Breast epithelium (tissue), 4 donors: ENCODE measurements at places on chromosomes 2 and 18. TPM values are rescaled to one million over a fixed set of nuclear protein-coding genes. Genes with fewer than 3 reads are reported as not detected.
A peak's percentile ranks its signal among the peaks of the same experiment; 100 is the strongest.

GRCh38 chr2:121235542-121235941 is 49.5 kb downstream of the TFCP2L1 start:
- H3K4me3 ChIP-seq: no peak overlapping the region
- no peaks in the 10 kb centered on the region for H3K36me3 ChIP-seq
- H3K27ac ChIP-seq: no peak overlapping the region
- no peaks in the 10 kb centered on the region for H3K4me1 ChIP-seq
- H3K27me3 ChIP-seq: no peaks in the 10 kb centered on the region

Gene GPAT2
- total RNA-seq: 11.7 TPM

GRCh38 chr2:24972315-24972961 is 683 bp upstream of the DNAJC27 start:
- no peaks in the 10 kb centered on the region for H3K4me1 ChIP-seq
- no peaks in the 10 kb centered on the region for H3K27me3 ChIP-seq
- H3K36me3 ChIP-seq: no peaks in the 10 kb centered on the region
- H3K4me3 ChIP-seq: peak overlapping the region; percentile 78
- no peak for DNase-seq

Gene CAVIN2
- total RNA-seq: 71.4 TPM

Gene WNT6
- 3.3 TPM for total RNA-seq

GRCh38 chr18:34038086-34038485 is 186.6 kb downstream of the NOL4 start:
- H3K36me3 ChIP-seq: no peaks in the 10 kb centered on the region
- DNase-seq: no peak
- H3K4me3 ChIP-seq: no peak overlapping the region
- no peaks in the 10 kb centered on the region for H3K27me3 ChIP-seq
- H3K27ac ChIP-seq: no peak overlapping the region

DNA sequence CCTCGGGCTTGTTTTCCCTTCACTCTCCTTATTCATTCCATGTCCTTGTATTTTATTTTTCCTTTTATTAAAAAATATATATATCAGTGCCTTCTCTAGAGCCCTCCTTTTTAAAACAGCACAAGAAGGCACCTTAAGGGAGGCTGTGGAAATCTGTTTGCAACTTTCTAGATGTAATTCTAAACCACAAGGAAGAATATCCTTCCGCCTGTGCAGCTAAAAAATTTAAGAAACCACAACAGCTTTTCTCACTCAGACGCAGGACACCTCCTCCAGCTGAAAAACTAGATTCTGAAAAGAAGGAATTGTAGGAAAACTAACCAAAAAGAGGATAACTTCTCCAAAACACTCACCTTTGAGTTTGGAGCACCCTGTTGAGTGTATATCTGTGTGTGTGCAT is 142.2 kb downstream of the BCL11A start:
- DNase-seq: no peak
- no peaks in the 10 kb centered on the region for H3K27me3 ChIP-seq
- H3K36me3 ChIP-seq: no peaks in the 10 kb centered on the region
- H3K4me3 ChIP-seq: no peak overlapping the region
- H3K4me1 ChIP-seq: no peaks in the 10 kb centered on the region
- no peak overlapping the region for H3K27ac ChIP-seq

- no peak for DNase-seq
- no peaks in the 10 kb centered on the region for H3K27me3 ChIP-seq
- no peaks in the 10 kb centered on the region for H3K4me1 ChIP-seq
- no peaks in the 10 kb centered on the region for H3K36me3 ChIP-seq
- H3K27ac ChIP-seq: no peak overlapping the region
Observed at GRCh38 chr18:61752973-61753372, 139.8 kb downstream of the RNF152 start.

DNA sequence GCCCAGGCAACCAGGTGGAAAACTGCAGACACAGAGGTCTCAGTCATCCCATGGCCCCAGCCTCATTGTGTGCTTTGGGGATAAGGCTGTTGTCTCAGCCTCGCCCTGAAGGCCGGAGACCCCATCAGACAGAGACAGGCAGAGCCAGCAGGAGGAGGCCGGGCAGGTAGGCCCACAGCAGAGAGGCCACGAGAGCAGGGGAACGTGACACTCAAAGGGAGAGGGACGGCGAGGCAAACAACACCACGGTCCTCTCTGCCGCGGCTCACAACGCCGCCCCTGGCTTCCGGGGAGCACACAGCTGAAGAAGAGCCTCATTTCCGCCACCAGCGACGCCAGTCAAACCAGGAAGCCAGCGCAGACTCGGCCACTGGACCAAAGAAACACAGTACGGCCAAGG is 103.3 kb downstream of the ZNF516 start:
- H3K27me3 ChIP-seq: no peaks in the 10 kb centered on the region
- no peaks in the 10 kb centered on the region for H3K4me1 ChIP-seq
- no peak overlapping the region for H3K27ac ChIP-seq
- DNase-seq: peak; percentile 19

DNA sequence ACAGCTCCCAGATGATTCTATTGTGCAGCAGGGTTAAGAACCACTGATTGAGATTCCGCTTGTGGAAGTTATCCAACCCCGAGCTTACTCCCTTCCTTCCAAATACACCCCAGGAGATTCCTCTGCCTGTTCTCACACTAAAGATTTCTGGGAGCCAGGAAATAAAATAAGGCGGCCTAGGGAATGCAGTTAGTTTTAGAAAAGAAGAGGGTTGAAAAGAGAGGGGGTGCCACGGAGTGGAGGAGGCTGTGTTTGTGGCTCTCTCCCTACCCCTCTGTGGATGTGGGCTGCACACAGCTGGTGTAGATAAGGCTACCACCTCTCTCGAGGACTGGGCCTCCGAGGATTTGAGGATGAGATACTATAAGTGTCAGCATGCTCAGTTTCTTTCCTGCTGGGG is 25.1 kb upstream of the SP3 start:
- no peaks in the 10 kb centered on the region for H3K27me3 ChIP-seq
- H3K36me3 ChIP-seq: no peaks in the 10 kb centered on the region
- H3K4me3 ChIP-seq: no peak overlapping the region
- peaks cover 14% of the 10 kb centered on the region for H3K4me1 ChIP-seq
- no peak for DNase-seq

DNA sequence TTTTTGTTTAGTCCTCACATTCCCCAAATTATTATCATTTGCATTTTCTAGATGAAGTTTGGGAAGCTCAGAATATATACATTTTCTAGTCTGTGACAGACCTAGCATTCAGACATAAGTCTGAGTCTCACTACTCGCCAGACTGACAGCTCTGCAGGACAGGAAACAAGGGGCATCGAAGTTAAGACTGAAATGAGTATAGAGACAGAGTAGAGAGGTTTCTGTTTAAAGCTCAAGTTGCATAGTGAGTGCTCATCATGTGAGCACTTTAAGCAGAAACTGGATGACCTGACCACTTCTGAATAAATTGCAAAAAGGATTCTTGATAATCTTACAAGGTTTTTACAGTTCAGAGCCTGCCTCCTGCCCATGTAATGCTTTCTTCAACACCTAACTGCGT is 1.1 kb downstream of the HADHB start:
- DNase-seq: no peak
- no peaks in the 10 kb centered on the region for H3K36me3 ChIP-seq
- H3K4me1 ChIP-seq: peaks cover 8% of the 10 kb centered on the region
- peak overlapping the region; percentile 99 for H3K27ac ChIP-seq
- H3K27me3 ChIP-seq: no peaks in the 10 kb centered on the region
- peak overlapping the region; percentile 68 for H3K4me3 ChIP-seq

- DNase-seq: no peak
- H3K36me3 ChIP-seq: no peaks in the 10 kb centered on the region
- H3K27me3 ChIP-seq: no peaks in the 10 kb centered on the region
- no peaks in the 10 kb centered on the region for H3K4me1 ChIP-seq
- H3K4me3 ChIP-seq: no peak overlapping the region
Observed at GRCh38 chr2:3403587-3404334, 24.3 kb downstream of the TRAPPC12 start.

Gene PLA2R1
- 12.5 TPM for total RNA-seq

Gene HOXD13
- not detected for total RNA-seq

Gene RAPH1
- total RNA-seq: 66.9 TPM

DNA sequence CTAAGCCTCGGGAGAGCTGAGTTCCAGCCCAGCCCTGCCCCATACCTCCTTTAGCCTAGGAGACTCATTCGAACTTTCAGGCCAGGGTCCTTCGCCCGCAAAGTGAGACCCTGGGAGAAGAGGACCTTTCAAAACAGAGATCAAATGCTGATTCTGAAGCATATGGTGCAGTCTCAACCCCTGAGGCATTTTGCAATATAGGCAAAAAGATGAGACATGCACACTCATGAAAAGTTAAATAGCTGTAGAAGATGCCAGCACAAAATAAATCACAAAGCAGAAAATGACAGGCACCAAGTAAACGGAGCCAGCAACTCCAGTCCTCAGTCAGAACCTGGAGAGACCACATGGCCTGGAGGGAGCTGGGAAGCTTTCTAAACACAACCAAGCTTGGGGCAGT is 542.7 kb upstream of the RAB6C start:
- H3K36me3 ChIP-seq: no peaks in the 10 kb centered on the region
- no peak overlapping the region for H3K4me3 ChIP-seq
- no peaks in the 10 kb centered on the region for H3K27me3 ChIP-seq
- no peak for DNase-seq
- no peak overlapping the region for H3K27ac ChIP-seq
- H3K4me1 ChIP-seq: no peaks in the 10 kb centered on the region

DNA sequence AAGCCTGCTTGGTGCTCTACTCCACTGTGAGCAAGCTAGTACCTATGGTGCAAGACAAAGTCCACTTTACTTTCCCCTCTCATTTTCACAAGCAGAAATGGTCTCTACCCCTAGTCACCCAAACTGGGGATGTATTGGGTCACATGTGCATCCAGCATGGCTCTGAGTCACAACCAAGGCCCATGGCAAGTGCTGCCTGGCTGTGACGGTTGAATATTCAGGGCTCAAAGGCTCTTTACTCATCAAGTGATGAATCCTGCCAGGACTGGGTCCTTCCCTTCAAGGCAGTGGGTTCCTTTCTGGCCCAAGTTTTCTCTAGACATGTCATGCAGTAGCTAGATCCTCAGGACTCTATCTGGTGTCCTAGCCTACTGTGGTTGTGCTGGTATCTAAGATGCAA is 311.5 kb downstream of the DLGAP1 start:
- H3K27ac ChIP-seq: no peak overlapping the region
- no peak for DNase-seq
- H3K4me3 ChIP-seq: no peak overlapping the region
- no peaks in the 10 kb centered on the region for H3K36me3 ChIP-seq
- H3K4me1 ChIP-seq: no peaks in the 10 kb centered on the region

DNA sequence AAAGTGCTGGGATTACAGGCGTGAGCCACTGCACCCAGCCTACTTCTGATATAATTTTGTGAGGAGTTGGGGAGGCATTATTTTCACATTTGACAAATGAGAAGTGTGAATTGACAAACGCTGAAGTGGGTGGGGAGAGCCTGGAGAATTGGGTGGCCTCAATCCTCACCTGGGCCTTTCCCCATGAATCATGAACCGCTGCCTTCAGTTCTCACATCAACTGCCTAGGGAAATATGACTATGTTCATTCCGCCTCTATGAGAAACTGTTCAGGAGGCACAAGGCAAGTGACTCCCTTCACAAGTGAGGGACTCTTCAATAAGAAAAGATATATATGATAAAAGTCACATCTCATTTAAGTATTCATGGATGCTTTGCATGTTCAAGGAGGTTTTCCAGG is 96.6 kb upstream of the RND3 start:
- DNase-seq: no peak
- H3K27ac ChIP-seq: no peak overlapping the region
- no peaks in the 10 kb centered on the region for H3K27me3 ChIP-seq
- H3K36me3 ChIP-seq: no peaks in the 10 kb centered on the region
- no peaks in the 10 kb centered on the region for H3K4me1 ChIP-seq
- H3K4me3 ChIP-seq: no peak overlapping the region

Gene OSR1
- total RNA-seq: 18.7 TPM

GRCh38 chr2:108625186-108625827 is 91.0 kb downstream of the LIMS1 start:
- H3K4me1 ChIP-seq: peaks cover 10% of the 10 kb centered on the region
- H3K27me3 ChIP-seq: no peaks in the 10 kb centered on the region
- no peak for DNase-seq
- H3K36me3 ChIP-seq: no peaks in the 10 kb centered on the region
- H3K27ac ChIP-seq: no peak overlapping the region

- no peaks in the 10 kb centered on the region for H3K36me3 ChIP-seq
- H3K4me3 ChIP-seq: no peak overlapping the region
- DNase-seq: no peak
- no peaks in the 10 kb centered on the region for H3K27me3 ChIP-seq
- H3K4me1 ChIP-seq: no peaks in the 10 kb centered on the region
- H3K27ac ChIP-seq: no peak overlapping the region
Observed at GRCh38 chr2:127118467-127118866, 11.5 kb upstream of the BIN1 start.

- no peaks in the 10 kb centered on the region for H3K27me3 ChIP-seq
- H3K4me1 ChIP-seq: no peaks in the 10 kb centered on the region
- no peaks in the 10 kb centered on the region for H3K36me3 ChIP-seq
- H3K4me3 ChIP-seq: no peak overlapping the region
- H3K27ac ChIP-seq: no peak overlapping the region
Observed at GRCh38 chr2:157291018-157291417, 33.5 kb downstream of the GALNT5 start.

- no peak for DNase-seq
- peak overlapping the region; percentile 91 for H3K27ac ChIP-seq
- no peaks in the 10 kb centered on the region for H3K36me3 ChIP-seq
- H3K4me1 ChIP-seq: peaks cover 18% of the 10 kb centered on the region
- H3K27me3 ChIP-seq: no peaks in the 10 kb centered on the region
Observed at GRCh38 chr2:85215081-85215447, 81.9 kb downstream of the TCF7L1 start.

- H3K36me3 ChIP-seq: no peaks in the 10 kb centered on the region
- no peak overlapping the region for H3K4me3 ChIP-seq
- H3K27me3 ChIP-seq: no peaks in the 10 kb centered on the region
- H3K27ac ChIP-seq: peak overlapping the region; percentile 88
Observed at GRCh38 chr2:216539791-216540241, 41.2 kb downstream of the RPL37A start.

GRCh38 chr2:237993701-237994100 is 26.9 kb downstream of the UBE2F start:
- no peak overlapping the region for H3K27ac ChIP-seq
- no peaks in the 10 kb centered on the region for H3K36me3 ChIP-seq
- no peaks in the 10 kb centered on the region for H3K27me3 ChIP-seq
- H3K4me1 ChIP-seq: no peaks in the 10 kb centered on the region
- DNase-seq: no peak
